ENCODE measurements at places on chromosomes 6 and 20.

- no peak for DNase-seq
Measured at GRCh38 chr6:121112356-121112755, 221.9 kb downstream of the TBC1D32 start.

DNA sequence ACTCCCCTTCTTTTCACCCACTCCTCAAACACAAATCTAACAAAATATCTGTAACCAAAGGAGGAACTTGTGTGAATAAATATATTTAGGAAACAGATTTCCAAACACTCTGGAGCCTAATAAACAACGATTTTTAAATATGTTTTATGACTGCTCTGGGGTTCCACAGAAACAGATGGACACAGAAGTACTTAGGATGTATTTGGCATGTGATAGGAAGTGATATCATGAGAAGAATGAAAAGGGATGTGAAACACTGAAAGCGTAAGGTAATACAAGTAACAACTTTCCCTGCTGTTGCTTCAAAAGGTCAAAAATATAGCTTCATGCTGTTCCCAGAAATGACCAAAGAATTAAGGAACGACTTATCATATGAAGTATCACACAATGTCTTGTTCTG lies 26.1 kb upstream of the ENPP1 start:
- DNase-seq: no peak

GRCh38 chr20:54058420-54059139 lies 11.8 kb downstream of the BCAS1 start:
- no peak for DNase-seq

- DNase-seq: no peak
Measured at GRCh38 chr20:48298851-48299484, 513.7 kb upstream of the SULF2 start.

GRCh38 chr20:49112596-49113274 lies 66.6 kb downstream of the CSE1L start:
- no peak for DNase-seq

DNA sequence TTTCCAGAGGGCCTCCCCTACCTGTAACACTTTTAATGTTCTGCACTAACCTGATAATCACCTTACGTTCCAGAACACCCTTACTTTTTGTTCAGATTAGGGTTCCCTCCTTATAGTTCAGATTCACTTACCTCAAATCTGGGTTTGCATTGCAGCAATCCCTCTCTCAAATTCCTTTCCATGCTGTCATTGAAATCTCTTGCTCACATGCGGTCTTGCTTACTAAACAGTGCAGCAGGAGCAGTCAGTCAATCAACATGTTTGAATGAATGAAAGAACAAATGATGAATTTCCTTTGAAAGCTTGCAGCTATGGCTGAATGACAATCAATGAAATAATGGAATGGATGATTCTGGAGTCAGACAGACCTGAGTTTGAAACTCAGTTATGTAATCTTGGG lies 200.1 kb downstream of the HIVEP2 start:
- no peak for DNase-seq

- DNase-seq: no peak
Measured at GRCh38 chr6:16623029-16623653, 138.1 kb downstream of the ATXN1 start.

DNA sequence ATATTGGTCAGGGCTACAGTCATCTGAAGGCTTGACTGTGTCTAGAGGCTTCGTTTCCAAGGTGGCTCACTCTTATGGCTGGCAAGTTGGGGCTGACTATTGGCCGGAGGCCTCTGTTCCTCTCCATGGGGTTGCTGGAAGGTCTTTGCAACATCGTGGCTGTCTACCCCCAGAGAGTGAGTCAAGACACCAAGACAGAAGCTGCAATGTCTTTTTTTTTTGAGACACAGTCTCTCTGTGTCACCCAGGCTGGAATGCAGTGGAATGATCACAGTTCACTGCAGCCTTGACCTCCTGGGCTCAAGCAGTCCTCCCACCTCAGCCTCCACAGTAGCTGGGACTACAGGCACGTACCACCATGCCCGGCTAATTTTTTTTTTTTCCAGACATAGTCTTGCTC lies 29.4 kb upstream of the KIF3B start:
- no peak for DNase-seq

GRCh38 chr20:24991897-24992486 lies 559 bp downstream of the APMAP start:
- DNase-seq: no peak

- no peak for DNase-seq
Measured at GRCh38 chr20:3932681-3933080, 43.5 kb downstream of the PANK2 start.

DNA sequence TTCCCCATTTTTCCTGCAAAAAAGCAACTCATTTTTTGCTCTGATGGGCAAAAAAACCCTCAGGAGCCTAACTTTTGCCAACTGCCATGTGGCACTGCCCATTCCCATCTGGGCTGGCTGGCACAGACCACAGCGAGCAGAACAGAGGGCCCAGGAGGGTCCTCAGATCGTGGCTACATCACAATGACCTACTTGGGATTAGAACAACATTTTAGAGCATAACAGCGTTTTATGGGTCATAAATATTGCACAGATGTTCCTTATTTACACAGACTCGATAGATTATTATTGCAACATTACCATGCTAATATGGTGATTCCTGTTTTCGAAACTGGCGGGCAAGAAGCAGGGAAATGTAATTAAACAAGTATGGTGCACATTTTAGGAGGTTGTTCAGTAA lies 28.0 kb downstream of the PTPRT start:
- DNase-seq: no peak

DNA sequence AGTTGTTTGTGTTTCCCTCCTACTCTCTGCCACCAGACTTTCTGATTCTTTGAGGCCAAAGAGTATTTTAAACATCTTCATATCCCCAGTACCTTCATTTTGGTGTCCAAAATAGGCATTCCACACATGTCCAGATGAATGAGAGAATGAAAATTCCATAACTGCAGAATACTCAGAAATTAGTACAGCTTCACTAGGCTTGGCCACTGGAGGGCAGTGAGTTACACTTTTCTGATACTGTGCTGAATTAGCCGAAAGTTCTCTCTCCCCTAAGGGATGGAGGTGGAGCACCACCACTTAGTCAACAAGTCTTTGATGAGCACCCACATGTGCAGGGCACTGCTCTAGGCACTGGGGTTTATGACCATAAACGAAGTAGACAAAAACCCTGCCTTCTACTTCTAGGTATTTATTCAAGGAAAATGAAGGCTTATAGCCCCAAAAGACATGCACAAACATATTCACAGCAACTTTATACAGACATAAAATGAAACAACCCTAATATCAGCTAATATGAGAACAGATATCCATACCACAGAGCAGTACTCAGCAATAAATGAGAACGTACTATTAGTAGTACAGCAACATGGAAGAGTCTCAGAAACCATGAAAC lies 46.1 kb upstream of the TMEM217 start:
- no peak for DNase-seq

GRCh38 chr6:148835920-148836441 lies 89.2 kb downstream of the UST start:
- DNase-seq: no peak

GRCh38 chr6:148573922-148574321 lies 172.9 kb upstream of the UST start:
- DNase-seq: no peak

- no peak for DNase-seq
Measured at GRCh38 chr6:50925548-50925947, 106.9 kb downstream of the TFAP2B start.

GRCh38 chr20:45372241-45372640 lies 5.9 kb downstream of the TP53TG5 start:
- no peak for DNase-seq

DNA sequence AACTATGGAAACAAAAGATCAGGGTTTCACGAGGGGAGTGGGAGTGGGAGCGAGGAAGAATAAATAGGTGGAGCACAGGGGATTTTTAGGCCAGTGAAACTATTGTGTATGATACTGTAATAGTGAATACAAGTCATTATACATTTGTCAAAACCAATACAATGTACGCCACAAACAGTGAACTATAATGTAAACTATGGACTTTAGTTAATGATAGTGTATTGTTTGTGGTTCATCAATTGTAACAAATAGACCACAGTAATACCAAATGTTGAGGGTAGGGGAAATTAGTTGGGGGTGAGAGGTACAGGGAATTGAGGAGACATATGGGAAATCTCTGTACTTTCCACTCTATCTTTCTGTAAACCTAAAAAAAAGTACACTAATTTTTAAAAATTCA lies 218.4 kb downstream of the FRK start:
- DNase-seq: no peak

- DNase-seq: no peak
Measured at GRCh38 chr6:73579851-73580246, 59.0 kb upstream of the EEF1A1 start.

DNA sequence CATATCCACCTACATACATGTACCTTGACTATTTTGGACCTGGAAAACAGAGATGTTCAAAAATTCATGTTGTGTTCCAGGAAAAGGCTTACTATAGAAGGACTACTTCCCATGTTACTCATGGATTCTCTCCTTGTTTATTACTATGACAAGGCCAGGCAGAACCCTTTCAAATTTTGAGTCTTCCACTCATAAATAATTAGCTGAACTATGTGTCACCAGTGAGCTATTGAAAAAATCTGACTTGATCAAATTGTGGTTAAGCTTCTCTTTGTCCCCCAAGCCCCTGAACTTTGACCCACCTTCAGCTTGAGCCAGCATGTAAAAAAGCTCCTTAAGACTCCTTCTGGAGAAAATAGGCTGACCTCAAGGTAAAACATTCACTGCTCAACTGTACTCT lies 1142.8 kb upstream of the EYS start:
- DNase-seq: no peak
